ENCODE measurements at places on chromosomes 11 and 22. TPM values are rescaled to one million over a fixed set of nuclear protein-coding genes. Genes with fewer than 3 reads are reported as not detected.

- no peak for DNase-seq
Measured at GRCh38 chr11:126878913-126879482, 121.6 kb downstream of the KIRREL3 start.

Gene FGF3
- total RNA-seq: not detected

GRCh38 chr11:44853666-44854065 lies 97.0 kb downstream of the TP53I11 start:
- no peak for DNase-seq

Gene LAYN
- total RNA-seq: 0.67 TPM

- DNase-seq: no peak
Measured at GRCh38 chr11:95502522-95502921, 271.5 kb upstream of the SESN3 start.

GRCh38 chr11:1205987-1206331 lies 16.9 kb upstream of the MUC5B start:
- DNase-seq: no peak

- DNase-seq: no peak
Measured at GRCh38 chr11:22006901-22007300, 186.0 kb upstream of the ANO5 start.

DNA sequence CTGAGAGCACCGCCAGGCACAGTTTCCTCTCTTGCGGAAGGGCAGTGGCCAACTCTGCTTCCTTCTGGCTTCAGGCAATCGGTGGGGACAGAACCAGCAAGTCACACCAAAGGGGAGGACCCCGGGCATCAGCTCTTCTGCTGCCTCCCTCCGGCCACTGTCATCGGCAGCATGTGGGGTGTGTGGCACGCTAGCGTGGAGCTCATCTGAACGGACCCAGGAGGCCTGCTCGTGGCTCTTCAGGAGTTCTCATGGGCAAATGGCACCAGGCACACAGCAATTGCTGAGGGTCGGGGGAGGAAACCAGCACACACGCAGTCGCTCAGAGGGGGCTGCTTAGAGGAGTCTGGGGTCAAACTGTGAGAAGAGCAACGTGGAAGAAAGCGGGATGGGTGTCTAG lies 26.9 kb downstream of the B3GAT1 start:
- no peak for DNase-seq

- no peak for DNase-seq
Measured at GRCh38 chr11:73423506-73423905, 47.3 kb downstream of the RELT start.

DNA sequence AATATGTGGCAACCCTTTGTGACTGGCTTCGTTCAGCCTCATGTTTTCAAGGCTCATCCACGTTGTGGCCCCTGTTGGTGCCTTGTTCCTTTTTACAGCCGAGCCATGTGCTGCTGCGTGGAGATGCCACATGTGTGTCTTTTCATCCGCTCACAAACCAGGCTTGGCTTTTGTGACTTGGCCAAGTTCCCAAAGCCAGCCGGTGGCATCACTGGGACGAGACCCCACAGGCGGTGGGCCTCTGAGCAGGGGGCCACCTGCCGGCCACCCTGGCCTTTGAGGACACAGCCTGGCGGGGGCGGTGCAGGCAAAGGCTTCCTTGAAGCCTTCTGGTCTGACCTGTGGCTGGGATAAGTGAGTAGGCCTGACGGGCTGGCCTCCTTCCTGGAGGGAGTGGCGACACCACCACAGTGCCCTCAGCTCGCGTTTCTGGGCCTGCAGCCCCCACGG lies 10.5 kb downstream of the GRK2 start:
- DNase-seq: peak; percentile 83

- no peak for DNase-seq
Measured at GRCh38 chr22:29641042-29641699, 37.7 kb downstream of the NF2 start.

DNA sequence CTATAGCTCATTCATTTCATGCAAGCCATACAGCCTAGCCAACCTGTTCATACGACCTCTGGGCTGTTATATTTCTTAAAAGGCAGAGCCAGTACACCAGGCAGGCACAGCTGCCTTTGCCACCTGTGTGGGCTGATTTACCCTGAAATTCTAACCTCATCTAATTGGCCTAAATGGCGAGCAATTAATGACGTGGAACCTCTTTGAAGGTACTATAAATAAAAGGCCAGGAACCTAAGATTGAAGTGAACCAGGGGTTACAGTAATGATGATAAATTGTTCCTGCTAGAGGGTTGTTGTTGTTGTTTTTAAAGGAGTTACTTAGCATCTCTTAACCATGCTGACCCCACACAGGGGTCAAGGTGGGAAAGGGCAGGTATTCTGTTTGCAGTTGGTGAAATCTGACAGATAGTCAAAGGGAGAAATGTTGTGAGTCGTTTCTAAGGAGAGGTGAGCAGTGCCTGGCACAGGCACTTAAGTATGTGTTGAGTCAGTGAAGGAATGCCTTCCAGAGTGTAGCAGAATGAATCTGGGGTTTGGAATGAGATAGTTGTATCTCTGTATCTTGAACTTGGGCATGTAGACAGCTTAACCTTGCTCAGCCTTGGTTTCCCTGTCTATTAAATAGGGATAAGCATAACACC lies 213.5 kb upstream of the NAV2 start:
- DNase-seq: peak; percentile 70

DNA sequence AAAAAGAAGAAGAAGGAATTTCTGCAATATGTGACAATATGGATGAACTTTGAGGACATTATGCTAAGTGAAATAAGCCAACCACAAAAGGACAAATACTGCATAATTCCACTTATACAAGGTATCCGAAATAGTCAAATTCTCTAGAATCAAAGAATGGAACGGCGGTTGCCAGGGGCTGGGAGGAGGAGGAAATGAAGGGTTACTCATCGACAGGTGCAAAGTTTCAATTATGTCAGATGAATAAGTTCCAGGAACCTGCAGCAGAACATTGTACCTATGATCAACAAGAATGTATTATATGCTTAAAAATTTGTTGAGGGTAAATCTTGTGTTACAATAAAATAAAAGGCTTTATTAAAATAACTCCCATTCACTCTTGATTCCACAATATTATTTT lies 49.0 kb downstream of the SC5D start:
- no peak for DNase-seq

DNA sequence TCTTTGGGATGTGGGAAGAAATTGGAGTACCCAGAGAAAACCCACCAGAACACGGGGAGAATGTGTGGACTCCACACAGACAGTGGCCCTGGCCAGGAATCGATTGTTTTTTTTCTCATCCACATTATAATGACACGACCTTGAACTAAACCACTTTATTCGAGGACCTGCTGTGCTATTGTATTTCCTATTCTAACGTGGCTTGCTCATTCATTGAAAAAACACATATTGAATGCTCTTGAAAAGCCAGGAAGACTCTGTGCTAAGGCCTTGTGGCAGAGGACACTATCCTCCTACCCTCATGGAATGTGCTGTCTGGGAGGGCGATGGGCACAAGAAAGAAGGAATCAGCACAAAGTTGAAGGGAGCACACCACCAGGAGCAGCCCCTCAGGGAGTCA lies 9.1 kb upstream of the SREBF2 start:
- DNase-seq: no peak

Gene POU2F3
- total RNA-seq: not detected
